Hematopoietic multipotent progenitor cell treated with erythropoietin and hydrocortisone succinate and interleukin-3 and kit ligand, for 6 days (in vitro differentiated cells): ENCODE measurements at places on chromosomes 12 and 14.

GRCh38 chr12:41536813-41537490, 348.8 kb downstream of the PDZRN4 start:
- no peak for DNase-seq

DNA sequence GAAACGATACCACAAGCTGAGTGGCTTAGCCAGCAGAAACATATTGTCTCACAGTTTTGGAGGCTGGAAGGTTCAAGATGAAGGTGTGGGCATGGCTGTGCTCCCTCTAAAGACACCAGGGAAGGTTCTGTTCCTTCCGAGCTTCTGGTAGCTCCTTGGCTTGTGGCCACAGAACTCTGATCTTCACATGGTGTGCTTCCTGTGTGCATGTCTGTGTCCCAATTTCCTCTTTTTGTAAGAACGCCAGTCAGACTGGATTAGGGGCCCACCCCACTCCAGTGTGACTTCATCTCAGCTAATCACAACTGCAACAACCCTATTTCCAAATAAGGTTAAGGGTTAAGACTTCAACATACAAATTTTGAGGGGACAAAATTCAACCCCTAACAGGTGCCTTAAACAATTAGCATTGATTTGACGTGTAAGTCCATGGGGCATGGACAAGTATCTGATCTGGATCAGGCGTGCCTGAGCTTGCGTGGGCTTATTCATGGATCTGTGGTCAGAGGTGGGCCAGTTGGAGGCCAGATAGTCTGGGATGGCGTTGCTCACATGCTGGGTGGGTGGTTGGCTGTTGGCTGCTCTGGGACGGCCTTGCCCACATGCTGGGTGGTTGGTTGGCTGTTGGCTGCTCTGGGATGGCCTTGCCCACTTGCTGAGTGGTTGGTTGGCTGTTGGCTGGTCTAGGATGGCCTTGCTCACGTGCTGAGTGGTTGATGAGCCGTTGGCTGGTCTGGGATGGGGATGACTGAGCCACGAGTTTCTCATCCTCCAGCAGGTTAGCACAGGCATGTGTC, 88.5 kb downstream of the LGMN start:
- peak; percentile 89 for DNase-seq

GRCh38 chr12:7092229-7092985, at the start of gene C1R:
Gene C1R (minus strand): TSS chr12:7092445. CDS start chr12:7092388, 57 bp downstream.
- peak; percentile 78 for DNase-seq

DNA sequence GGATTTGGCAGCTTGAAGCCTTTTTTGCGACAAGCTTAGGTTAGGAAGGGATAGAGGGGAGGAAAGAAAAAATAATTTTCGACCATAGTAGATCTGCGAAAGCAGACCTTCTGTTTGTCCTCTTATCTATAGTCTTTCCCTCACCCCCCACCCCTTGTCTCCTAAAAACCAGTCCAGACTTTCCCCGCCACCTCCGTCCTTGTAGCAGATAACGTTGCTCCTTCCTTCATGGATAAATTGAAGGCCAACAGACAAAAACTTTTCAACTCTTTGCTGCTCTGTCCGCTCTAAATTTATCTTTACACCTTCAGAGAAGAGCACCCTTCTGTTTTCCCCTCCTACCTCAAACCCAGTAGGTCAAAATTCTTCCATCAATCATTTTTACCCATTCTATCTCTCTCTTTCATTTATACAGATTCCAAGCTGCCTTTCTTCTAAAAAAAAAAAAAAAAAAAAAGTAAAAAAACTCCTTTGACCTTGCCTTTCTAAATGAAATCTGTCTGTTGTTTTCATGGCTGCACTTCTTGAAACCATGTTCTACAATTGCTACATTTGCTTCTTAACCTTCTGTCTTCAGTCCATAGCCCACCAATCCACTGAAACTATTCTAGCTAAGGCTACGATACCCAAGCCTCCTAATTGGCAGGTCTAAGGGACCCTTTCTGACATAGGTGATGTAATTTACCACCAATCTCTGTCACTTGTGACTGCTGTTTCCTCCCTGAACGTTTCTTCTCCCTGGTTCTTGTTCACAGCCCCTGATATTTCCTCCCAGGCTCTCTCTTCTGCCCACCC, 11.1 kb upstream of the NEMF start:
- peak; percentile 80 for DNase-seq

DNA sequence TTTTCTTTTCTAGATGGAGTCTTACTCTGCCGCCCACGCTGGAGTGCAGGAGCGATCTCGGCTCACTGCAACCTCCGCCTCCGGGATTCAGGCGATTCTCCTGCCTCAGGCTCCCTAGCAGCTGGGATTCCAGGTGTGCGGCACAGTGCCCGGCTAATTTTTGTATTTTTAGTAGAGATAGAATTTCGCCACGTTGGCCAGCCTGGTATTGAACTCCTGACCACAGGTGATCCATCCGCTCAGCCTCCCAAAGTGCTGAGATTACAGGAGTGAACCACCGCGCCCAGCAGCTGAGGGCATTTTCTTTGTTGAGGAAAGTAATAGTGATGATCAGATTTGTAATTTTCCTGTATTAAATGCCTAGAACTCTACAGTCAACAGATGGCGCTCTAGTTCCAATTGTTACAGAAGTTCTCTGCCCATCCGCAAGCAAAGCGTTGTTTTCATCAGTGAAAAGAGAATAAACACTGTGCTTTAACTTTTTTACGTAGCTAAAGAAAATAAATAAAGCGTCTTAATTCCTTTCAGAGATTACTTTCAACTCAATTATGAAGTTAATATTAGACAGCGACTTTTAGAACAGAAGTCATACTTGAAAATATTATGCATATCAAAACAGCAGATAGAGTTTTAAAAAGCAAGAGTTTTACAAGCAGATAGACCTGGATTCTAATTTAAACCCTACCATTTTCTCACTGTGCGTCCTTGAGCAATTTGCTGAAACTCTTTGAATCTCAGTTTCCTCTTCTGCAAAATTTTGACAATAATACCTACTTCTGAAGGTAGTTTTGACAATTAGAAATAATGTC, 335.1 kb downstream of the DUSP6 start:
- DNase-seq, result peak; percentile 93

DNA sequence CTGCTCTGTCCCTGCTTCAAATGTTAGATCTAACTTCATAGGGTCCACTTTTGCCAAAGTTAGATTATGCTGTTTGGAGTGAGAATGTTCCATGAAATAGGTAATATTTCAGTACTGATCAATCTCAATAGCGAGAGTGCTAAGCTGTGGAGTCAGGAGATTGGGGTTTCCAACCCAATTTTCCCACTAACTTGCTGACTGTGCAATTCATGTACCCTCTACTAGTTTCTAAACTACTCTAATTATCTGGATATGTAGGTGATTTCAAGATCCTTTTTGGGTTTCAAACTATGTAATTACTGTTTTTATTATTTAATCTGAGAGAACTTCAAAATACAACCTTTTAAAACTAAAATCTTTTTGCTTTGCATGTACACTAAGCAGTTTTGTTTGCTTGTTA, 45.9 kb downstream of the GPR137C start:
- DNase-seq, result no peak

GRCh38 chr12:108273217-108273616, 65.9 kb downstream of the CMKLR1 start:
- DNase-seq, result no peak

DNA sequence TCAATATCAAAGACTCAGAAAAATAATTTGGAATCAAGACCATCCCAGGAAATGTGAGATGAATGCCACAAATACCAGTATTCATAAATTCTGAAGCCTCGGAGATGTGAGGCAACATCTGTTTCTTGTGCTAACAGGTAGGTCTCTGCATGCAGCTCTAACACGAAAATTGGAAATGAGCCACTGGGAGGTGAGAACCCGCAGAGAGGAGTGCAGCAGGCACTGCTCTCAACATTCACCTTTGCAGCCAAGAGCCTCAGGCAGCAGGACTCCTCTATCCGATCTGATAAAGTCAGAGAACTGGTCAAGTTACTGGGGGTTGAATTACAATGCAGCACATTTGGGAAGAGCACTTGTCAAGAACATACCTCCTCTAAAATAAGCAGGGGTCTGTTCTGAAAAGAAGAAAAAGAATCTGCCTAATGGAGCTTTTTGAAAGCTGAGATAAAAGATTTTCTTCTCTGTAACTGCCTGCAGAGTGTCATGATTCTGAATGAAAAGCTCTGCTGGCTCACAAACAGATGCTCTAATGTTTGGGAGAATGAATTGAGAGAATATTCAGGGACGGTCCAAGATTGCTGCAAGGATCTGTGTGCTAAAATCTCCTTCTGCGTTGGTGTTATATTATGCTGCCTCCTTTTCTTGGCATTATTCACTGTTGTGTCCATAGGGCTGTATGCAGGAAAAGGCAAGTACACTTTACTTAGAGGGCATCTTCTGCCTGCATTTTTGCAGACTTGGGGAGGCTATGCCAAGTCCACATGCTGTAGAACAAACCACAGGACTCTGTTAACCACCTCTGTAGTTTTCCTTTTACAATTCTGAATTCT, 209.6 kb upstream of the KRR1 start:
- no peak for DNase-seq

DNA sequence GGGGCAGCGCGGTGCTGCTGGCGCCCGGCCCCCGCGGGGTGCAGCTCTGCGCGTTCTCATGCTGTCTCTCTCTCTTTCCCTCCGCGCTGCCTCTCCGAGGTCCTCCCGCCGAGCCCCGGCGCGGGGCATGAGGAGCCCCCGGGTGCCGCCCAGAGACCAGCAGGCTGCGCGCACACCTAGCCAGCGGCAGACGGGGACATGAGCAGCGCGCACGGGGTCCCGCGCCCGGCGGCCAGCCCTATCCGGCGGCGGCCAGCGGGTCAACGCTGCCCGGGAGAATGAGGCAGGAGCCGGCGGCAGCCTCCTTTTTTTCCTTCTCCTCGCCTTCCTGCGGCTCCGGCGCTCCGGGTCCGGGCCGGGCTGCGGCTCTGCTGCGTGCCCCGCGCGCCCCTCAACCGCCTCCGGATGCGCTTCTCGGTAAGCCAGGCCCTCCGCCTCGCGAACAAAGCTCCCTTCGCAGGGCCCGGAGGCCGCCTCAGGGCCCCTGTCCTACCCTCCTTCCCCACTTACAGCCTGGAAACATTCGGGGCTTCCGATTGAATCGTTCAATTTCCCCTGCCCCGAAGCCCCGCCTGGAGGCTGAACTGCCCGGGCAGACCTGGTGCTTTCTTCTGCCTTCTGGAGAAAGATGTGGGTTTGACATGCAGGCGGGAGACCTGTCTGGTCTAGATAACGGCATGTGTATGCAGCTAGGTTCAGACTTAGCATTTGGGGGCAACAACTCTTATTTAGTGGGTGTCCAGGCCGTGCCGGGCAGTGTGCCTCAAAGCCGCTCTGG, at the start of gene TUNAR:
TUNAR (plus strand) TSS at position 72 of the 778 bp plus-strand sequence.
- DNase-seq, result peak; percentile 55

- no peak for DNase-seq
Measured at GRCh38 chr12:51238037-51238509, 553 bp upstream of the DAZAP2 start.

- no peak for DNase-seq
Measured at GRCh38 chr14:103859416-103860202, 12.2 kb upstream of the PPP1R13B start.

DNA sequence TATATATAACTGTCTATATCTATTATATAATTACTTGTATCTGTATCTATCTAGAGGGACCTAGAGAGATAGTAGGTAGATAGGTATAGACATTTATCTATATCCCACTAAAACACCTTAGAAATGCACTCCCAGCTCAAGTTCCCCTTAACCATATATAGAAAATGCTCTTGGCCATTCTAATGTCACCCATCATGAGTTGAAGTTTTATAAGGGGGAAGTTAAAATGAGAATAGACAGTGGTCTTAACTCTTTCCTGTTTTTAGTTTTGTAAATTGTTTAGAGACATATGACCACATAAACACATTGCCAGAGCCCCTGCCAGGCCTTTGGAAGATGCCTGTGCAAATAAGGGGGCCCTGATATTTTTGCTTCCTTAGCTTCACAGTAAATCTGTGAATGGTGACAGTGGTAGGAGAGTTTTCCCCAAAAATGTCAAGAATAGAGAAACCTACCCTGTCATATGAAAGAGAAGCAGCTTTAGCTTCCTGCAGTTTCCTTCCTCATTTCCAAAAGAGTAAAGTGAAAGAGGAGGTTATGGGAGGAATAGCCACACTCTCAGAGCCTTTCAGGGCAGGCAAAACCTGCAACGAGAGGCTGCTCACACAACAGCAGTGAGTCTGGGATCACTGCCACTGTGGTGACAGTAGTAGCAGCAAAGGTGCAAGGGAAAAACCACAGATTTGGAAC, 45.5 kb downstream of the MGST1 start:
- no peak for DNase-seq

DNA sequence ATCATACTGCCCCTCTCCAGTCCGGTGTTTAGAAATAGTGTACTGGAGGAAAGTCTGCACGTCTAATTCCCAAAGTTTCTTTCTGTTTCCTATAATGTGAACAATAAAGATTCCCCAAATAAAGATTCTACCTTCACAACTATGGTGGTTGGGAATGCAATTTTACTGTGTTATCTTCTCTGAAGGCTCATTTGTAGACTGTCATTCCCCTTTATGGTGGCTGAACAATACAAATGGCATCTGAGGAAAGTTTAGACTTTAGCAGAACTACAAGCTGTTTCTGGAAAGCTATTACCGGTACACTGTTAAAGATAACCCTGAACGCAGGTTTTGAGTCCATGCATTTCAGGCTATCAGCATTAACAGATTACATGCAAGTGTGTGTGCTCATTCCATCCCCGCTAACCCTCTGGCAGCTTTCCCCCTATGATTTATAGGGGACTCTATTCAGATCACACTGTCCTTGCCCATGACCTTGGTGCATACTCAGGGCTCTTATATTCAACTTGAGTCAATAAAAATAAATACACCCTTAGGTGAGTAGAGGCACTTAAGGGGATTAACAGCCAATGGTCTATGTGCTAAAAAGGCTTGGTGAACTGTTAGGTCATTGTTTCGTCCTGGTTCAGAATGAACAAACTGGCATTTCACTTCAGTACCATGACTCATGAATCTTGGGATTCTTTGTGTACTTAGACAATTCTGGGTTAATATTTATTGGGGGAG, 60.7 kb upstream of the PYGL start:
- no peak for DNase-seq

- no peak for DNase-seq
Measured at GRCh38 chr14:77598366-77599070, 17.9 kb downstream of the SPTLC2 start.

DNA sequence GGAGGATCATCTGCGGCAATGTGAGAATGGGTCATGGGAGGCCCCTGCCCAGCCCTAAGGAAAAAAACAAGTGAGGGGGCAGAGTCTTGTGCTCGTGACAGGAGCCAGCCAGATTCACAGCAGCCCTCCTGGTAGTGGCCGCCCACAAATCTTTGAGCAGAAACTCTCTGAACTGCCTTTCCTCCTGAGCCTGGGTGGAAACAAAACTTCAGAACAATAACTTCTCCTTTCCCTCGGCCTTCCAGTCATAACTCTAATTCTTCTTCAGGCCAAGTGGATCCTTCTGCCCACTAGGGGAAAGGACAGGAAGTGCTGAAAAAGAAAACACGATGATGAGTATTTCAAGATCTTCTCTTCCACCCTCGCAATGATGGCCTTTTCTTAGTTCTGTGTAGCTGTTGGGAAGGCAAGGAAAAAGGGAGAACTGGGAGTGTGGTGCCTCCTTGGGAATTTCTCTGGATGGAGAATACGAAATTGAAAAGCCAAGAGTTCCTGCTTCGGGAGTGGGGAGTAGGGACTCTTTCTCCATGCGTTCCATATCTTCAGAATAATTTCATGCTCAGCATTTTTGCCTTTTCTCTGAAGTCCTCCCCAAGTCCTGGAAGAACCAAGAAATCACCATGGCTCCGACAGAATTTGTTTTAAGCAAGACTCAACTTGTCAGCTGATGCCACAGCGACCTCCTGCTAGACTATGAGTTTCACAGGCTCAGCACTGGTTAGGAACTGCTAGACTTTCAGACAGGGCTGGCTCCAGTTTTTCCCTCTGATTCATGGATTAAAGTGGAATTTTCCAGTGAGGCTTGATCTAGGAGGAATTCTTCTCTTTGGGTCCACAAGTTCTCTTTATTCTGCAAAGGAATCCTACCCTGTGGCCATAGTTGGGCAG, 188.9 kb downstream of the CAND1 start:
- DNase-seq, result peak; percentile 25
